ENCODE measurements at places on chromosomes 2 and 18.
A peak's percentile ranks its signal among the peaks of the same experiment; 100 is the strongest.

DNA sequence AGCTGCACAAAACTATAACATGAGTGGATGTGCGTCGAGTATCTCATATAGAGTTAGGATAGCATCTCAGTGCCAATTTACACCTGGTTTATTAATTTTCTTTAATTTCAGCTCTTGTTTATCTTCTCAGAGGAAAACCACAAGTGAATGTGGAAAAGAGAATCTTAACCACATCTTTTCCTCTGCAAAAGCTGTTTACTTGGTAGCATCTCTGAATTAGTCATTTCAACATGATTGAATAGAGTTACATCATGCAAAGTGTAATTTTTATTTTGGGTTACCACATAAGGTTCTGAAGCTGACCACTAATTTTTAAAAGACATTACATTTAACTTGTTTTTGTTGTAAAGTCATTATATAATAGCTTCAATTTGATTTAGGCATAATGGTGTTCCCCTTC is 83.8 kb upstream of the FAM237A start:
- no peak for DNase-seq

- DNase-seq = no peak
Measured at GRCh38 chr2:164412831-164413230, 208.5 kb downstream of the GRB14 start.

DNA sequence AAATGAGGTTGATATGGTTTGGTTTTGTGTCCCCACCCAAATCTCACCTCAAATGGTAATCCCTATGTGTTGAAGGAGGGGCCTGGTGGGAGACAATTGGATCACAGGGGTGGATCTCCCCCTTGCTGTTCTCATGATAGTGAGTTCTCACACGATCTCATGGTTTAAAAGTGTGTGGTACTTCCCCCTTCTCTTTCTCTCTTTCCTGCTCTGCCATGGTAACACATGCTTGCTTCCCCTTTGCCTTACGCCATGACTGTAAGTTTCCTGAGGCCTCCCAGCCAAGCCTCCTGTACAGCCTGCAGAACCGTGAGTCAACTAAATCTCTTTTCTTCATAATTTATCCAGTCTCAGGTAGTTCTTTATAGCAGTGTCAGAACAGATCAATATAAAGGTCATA is 24.7 kb upstream of the FAM124B start:
- DNase-seq = no peak

- DNase-seq = no peak
Measured at GRCh38 chr2:215973954-215974699, 39.2 kb downstream of the MREG start.

- no peak for DNase-seq
Measured at GRCh38 chr2:234378440-234378839, 118.4 kb downstream of the ARL4C start.

DNA sequence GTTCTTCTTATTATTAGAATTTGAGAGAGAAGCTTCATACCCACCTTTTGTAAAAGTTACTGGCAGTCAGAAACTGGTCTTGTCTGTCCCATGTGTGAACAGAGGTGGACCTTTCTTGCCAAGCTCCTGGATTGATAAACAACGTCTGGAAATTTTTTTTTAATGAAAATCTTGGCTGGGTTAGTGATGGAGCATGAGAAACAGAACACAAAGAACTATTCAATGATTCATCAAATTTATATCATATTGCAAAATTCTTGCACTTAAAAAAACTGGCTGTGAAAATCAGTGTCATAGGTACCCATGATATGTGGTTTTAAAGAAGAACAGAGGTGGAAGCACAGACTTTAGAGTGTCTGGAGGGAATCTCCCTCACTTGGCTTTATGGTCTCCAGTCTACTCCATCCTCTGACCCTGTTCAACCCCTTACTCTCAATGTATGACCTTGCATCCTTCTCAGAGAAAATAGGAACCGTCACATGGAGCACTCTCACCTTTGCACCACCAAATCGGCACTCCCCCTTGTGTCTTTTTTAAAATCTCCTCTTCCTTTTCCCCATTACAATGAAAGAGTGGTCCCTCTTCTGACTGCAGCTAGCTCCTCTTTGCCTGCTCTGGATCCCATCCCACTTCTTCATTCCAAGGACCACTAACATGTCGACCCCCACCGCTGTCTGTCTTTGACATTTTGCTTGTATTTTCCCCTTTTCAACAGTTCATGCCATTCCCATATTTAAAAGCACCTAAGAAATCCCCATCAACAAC is 58.2 kb downstream of the COPS8 start:
- DNase-seq = no peak

- DNase-seq = no peak
Measured at GRCh38 chr2:9631553-9631819, 689 bp upstream of the YWHAQ start.

DNA sequence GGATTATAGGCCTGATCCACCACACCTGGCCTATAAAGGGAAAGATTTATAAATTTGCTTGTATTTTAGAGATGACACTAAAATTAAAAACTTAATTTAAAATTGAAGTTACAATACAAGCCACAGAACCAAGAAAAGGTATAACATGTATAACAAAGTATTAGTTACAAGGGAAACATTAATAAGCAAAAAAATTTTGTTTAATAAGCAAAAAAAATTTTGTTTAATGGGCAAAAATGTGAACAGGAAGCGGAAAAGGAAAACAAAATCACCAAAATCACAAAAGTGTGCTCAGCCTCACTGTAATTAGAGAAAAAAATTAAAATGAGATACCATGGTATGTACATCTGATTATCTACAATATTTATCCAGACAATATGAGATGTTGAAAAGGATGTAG is 15.9 kb upstream of the NDUFV2 start:
- no peak for DNase-seq

DNA sequence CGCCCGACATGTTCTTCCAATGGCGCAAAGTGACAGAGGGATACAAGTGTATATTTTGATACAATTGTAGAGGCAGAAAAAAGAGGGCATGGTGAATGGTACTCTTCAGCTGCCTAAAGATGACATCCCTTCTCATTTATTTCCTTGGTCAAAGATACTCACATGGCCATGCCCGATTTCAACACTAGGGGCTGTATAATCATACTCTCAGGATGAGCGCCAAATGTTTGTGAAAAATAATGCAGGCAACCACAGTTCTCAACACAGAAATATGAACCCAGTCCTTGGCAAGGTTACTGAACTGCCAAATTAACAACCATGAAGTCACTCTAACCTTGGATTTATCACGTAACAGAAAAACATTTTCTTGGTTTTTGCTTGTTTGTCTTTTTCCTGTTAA is 204.4 kb downstream of the CCDC102B start:
- DNase-seq = no peak

DNA sequence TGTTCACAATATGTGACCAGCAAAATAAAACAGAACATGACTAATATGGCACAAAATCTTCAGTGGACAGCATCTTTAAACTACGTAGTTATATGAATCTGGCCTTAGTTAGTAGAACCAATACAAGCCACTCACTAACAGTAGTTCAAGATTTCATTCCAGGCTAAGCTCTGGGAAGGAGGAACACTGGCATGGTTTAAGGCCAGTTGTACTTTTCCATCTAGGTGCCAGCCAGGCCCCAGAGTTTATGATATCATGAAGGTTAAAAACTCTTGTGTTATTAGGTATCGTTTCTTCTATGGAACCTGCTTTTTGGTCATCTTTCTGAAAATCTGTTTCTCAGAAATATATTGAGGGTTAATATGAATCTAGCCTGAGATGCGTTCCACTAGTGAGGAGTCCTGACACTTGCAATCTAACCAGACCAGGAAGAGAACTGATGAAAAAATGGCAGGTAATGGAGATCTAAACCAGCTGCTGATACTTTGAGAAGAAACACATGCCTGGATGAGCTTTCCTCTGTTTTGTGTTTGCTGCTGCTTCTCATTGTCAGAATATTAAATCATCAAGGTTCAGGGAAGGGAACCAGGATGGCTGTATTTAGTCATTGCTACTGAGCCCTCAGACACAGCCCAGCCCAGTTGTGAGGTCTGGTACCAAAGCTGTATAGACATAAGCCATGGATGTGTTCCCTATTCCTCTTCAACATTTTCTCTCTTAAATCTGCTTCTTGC is 182.8 kb upstream of the SETBP1 start:
- no peak for DNase-seq

DNA sequence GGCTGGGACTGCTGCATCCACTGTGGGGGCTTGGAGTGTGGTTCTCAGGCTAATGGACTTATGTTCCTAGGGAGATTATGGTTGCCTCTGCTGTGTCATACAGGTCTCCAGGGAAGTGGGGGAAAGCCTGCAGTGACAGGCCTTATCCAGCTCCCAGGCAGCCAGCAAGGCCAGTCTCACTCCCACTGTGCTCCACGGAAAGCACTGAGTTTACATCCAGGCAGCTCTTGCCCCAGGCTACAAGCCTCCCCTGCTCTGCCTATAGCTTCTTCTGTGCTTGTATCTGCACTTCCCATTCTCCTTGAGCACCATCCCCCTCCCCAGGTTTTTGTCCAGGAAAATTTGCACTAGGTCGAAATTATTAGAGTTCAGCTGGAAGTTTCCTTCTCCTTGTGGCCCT is 231.9 kb downstream of the ZRANB3 start:
- no peak for DNase-seq

GRCh38 chr18:2903006-2903405 is 56.2 kb downstream of the EMILIN2 start:
- no peak for DNase-seq

- DNase-seq = peak; percentile 87
Measured at GRCh38 chr18:7566567-7567473, at the start of gene PTPRM. Gene PTPRM (plus strand): TSS chr18:7567316. CDS start chr18:7567819, 503 bp downstream.

All from ecto neural progenitor cell (in vitro differentiated cells).